Substantia nigra (tissue), 51 donors: ENCODE measurements at places on chromosomes 7 and 10.

DNA sequence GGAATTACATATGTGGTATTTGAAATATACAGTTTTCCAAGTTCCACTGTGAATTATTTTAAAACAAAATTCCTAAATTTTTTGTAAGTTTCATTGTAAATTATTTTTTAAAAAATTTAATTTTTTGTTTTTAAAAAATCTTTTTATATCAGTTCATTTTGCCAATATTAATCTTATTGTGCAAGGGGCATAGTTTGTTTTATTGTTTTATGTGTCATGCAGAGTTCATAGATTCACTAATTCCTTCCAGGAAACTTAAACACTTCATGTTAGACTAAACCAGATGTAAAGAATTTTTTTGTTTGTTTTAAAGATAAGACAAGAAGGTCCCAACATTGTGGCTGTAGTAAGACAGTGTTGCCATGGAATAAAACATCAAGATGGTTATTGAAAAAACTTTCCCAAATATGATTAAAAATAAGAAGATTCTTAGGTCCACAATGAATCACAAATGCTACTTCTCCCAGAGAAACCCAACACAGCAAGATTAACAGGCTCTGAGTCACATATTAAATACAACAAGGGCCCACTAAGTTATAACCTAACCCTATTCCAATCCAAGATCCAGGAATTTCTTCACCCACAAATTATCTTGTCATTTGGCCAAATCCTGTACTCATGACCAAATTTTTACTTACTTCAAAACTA lies 464.7 kb upstream of the IGFBP3 start:
- DNase-seq = no peak

DNA sequence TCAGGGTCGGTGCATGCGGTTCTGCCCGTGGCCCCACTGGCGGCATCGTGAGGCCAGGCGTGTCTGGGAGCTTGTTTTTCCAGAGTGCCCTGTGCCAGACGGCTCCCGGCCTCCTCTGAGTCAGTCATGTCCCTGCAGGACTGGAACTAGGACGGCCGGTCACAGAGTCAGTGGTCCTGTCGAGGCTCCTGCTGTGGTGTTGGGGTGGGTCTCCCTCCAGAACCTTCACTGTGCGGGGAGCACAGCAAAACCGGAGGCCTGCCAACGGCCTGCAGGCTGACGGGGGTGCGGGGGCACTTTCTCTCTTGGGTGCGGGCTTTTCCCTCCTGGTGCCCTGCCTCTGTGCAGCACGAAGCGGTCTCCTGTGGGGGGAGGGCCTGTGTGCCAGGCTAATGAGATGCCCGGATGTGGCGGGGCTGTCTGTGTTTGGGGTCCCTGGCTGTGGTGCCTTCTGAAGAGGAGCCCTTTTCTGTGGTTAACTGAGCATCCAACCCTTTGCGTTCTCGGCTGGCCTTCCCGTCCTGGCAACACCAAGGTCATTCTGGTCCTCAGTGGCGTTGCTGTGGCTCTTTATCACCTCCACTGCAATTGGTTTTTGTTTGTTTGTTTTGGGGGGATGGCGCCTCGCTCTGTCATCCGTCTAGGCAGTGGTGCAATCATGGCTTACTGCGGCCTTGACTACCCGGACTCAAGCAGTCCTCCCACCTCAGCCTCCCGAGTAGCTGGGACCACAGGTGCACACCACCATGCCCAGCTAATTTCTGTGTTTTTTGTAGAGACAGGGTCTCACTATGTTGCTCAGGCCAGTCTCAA lies 8.0 kb downstream of the GET4 start:
- no peak for DNase-seq

- DNase-seq = no peak
Measured at GRCh38 chr7:97971120-97971989, 18.6 kb downstream of the OCM2 start.

DNA sequence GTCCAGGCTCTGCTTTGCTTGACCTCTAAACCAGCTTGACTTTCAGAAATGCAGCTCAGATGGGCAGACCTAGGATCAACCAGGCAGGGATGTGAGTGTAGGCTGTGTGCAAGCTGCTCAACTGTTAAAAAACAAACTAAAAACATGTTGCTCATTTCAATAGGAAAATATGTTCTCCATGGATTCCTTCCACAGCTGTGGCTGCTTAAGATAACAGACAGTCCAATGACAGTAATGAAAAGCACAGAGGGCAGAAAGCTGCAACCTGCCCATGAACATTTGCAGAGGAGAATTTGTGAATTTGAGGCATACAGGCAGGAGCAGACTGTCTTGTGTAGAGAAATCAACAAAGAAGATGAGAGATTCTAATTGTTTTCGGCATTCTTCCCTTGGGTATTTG lies 534.2 kb downstream of the CCSER2 start:
- DNase-seq = no peak

DNA sequence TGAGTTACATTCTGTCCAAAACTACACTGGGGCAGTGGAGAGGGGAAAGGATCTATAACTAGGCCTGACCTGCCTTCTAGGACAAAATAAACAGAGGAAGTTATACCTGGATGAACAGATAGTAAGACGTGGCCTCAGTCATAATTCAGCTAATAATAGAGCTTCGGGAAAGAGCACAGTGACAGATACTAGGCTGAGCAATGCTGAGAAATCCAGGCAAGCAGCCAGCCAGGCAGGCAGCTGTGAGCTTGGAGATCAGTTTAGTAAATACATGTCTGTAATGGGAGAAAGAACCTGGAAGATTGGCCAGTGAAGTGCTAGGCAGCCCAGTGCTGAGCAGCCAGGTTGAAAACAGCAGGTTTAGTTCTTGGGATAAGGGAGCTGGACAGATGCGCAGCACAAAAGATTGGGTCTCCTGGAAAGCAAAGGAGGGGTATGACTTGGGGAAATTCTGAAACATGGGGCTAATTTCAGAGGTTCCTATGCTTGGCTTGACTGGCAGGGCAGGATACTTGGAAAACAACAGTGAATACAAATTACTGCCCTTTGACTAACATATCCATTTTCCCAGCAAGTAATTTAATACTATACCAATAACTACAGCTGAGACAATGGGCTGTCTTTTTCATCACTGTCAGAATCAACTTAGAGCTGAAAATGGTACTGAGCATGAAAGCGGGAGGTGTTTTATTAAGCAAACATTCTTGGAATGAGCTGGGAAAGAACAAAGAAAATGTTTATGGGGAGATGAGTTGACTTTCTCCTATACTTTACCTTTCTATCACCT lies 140.8 kb downstream of the DGKB start:
- peak; percentile 56 for DNase-seq

DNA sequence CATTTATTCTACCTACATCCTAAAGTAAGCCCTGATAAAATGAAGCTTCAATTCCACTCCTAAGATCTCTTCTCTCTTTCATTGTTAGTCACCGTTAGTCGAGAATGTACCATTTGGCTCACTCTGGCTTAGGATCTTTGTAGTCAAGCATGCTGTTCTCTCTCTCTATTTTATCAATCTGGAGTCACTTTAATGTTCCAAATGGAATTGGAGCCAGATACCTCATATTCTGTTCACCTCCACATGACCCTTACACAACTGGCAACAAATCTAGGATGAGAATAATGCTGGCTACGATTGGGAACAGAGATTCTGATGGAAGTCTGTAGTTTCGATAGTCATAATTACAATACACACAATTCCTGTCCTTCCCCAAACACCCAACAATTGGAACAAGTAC lies 213.7 kb downstream of the TWIST1 start:
- no peak for DNase-seq

DNA sequence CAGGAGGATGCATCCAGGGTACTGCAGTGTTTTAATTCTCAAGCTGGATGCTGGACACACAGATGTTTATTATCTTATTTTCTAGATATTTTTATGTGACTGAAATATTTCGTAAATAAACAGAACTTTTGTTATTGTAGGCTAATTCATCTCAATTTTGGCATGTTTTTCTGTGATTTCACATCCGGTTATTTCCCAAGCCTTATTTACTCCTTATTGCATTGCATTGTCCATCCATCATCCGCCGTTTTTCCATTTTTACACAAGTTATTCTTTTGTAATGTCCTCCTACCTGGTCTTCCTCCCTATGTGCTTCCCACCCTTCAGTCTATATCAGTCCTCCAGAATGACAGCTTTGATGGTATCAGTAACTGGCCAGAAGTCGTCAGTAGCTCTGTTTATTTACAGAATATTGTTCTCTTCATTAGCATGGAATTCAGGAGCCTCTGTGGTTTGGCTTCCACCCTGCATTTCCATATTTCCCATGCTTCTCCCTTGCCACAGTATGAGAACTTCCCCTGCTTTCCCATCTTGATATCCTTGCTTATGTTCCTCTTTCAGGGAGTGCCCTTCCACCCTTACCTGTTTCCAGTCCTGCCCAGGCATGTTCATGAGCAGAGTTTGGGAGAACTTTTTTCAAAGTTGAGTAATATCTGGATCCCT lies 16.1 kb downstream of the GNAI1 start:
- no peak for DNase-seq

DNA sequence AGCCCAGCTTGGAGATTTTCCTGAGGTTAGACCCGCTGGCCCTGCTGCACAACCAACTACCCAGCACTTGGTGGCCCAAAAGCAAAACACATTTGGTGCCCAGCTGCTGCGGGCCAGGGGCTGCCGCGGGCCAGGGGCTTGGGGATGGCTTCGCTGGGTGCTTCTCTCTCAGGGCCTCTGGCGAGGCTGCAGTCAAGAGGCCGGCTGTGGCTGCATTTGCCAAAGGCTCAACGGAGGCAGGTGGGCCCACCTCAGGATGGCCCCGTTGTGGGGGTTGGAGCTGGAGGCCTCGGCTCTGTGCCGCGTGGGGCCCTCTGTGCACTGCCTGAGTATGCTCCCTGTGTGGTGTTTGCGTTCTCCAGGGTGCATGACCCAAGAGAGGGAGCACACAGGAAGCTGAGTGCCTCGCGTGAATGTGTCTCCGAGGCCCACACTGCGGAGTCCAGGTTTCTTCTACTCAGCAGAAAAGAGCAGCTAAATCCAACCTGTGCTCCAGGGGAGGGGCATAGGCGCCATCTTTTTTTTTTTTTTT lies 17.5 kb upstream of the UBE3C start:
- no peak for DNase-seq

GRCh38 chr7:132590162-132590561 lies 13.9 kb upstream of the PLXNA4 start:
- DNase-seq = no peak
